ENCODE measurements at places on chromosomes 5 and 9. TPM values are rescaled to one million over a fixed set of nuclear protein-coding genes. Genes with fewer than 3 reads are reported as not detected.

The CDHR2 gene
- total RNA-seq, result not detected

The POU5F2 gene
- total RNA-seq, result 4.9 TPM

The SSBP2 gene
- 59.0 TPM for total RNA-seq

The FXN gene
- 17.5 TPM for total RNA-seq

The NEUROG1 gene
- not detected for total RNA-seq

The OLFML2A gene
- 13.1 TPM for total RNA-seq

The NDOR1 gene
- total RNA-seq, result 20.3 TPM

GRCh38 chr9:27118916-27119315 lies 9.9 kb downstream of the TEK start:
- DNase-seq, result no peak

DNA sequence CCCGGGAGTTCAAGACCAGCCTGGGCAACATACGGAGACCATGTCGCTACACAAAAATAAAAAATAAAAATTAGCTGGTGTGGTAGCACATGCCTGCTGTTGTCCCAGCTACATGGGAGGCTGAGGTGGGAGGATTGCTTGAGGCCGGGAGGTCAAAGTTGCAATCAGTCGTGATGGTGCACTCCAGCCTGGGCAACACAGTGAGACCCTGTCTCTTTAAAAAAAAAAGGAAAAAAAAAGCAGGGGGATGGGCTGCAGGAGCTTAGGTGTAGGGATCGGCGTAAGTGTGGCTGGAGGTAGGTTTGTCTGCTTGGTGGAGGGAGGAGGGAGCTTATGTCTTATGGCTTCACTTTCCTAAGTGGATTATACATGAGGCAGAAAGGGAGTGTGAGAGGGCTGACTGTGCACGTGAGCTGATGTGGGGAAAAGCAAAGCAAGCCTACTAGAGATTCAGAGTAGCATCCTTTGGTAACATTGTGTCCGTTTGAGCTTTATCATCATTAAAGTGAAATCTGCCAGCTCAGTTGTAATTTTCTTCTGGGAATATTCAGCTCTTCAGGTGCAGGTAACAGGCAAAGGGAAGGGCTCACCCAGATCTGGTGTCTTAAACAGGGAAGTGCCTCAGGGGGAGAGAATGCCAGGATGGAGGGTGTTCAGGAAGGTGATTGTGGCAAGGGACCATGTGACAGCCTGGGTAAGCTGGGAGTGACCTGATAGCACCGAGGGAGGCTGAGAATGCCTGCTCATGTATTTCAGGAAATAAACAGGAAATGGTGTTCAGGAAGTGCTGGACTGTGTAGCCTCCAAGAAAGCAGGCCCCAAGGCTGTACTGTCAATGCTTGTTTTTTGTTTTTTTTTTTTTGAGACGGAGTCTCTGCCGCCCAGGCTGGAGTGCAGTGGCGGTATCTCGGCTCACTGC lies 17.6 kb upstream of the SETX start:
- DNase-seq, result peak; percentile 75

GRCh38 chr5:124718380-124718789 lies 28.1 kb downstream of the ZNF608 start:
- no peak for DNase-seq

DNA sequence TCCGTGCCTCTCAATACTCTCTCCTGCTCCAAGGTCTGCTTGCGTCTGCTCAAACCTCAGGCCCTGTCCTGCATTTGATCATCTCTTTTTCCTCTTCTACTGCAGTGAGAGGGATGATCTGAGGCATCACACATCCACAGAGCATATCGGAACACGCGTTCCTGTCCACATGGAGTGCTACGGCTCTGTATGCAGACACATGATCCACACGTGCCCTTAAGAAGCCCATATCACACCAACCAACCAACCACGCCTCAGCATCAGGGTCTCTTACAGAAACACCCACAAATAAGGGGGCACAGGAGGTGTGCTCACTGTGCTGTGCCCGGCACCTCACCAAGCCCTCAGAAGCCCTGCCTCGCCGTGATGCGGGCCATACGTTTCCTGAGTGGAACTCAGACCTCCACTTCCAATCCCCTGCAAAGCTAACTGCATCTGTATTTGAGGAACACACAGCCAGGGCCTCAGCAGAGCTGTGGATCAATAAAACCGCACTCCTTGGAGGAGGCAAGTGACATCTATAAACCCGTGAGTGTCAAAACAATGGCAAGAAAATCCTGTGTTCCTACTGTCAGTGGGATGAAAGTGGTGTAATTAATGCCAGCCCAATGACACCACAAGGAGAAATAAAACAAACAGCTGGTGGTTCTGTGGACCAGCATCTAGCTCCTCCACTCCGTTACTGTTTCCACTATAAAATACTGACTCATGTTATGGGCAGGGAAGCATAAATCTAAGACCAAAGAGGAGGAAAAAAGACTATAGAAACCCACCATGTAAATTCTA lies 40.4 kb downstream of the AK8 start:
- no peak for DNase-seq

GRCh38 chr9:132827366-132827765 lies 50.7 kb downstream of the AK8 start:
- DNase-seq, result no peak

DNA sequence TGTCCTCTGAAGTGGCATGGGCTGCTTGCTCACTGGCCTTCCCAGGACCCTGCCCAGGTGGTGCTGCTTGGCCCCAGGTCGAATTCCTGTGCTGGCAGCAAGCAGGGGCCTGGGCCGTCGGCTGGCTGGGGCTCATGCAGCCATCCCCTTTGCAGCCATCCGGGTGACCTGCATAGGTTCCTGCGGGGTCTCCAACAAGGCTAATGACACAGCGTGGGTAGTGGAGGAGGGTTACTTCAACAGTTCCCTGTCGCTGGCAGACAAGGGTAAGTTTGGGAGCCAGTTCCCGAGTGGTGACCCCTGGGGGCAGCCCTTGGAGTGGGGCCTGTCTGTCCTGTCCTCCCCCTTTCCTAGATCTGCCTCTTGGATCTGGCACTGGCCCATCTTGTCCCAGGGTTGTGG lies 6.1 kb upstream of the EHMT1 start:
- DNase-seq, result no peak

GRCh38 chr9:73736270-73736669 lies 584.6 kb downstream of the ANXA1 start:
- DNase-seq, result no peak

DNA sequence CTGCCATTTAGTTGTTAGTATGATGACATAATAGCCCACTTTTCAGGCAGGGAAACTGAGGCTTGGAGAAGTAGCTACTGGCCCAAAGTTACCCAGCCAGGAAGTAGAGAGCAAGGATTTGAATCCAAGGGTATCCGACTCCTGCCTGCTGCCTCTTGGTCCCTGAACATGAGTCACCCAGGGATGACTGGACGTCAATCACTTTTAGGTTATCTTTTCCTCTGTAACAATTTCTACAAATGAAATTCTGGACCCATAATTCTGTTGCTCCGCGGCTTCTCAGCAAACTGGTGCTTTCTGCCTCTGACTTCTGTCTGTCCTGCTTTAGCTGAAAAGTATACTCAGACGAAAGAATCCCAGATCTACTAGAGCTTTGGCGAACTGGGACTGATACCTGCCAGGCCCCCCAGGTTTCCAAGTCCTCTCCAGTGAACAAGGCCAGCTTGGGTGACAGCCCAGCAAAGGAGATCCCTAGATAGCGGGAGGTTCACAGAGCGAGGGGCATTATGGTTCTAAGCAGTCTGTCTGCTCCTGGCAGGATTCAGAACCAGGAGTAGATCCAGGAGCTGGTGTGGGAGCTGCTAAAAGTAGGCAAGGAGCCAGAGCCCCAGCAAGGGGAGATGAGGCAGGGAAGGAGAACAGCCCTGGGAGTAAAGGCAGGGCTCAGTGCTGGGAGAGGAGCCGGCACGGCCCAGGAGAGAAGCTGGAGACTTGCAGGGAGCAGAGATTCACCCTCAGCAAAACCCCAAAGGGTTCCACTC lies 20.6 kb downstream of the OLFML2A start:
- DNase-seq, result no peak

DNA sequence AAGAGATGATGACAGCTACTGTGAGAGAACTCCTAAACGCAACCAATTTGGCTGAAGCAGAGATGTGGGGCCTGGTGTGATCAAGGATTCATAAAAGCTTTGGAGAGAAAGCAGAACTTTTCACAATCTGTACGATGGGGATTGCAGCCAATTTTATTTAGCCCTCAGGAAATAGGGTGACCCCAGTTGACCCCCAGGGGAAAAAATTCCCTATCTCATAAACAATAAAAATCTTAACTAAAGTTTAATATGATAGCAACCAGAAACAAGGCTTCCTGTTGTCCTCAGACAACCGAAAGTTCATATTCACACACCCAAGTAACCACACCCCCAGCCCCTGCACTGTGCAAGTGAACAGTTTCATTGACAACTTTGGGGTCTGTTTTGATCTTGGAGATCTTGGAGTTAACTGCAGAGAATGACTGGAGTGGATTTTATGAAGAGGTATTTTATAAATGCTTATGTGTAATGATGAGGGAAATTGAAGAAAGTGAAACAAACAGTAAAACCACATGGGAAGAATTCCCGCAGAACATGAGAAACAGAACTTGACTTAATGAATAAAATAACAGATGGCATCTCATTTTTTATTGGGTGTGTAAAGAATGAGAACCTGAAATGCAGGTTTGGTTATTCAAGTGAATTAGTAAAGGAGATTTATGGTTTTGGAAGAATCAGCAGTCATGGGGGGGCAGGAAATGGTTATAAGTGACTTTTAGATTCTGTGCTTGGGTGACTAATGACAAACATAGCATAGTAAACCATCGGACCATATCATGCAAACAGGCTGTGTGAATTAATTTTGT lies 94.5 kb downstream of the PDE4D start:
- peak; percentile 59 for DNase-seq

GRCh38 chr5:134904610-134905245 lies at the start of gene PCBD2:
PCBD2 (plus strand) TSS chr5:134905131; CDS start chr5:134905140, 9 bp downstream.
- DNase-seq, result peak; percentile 90

GRCh38 chr9:94934816-94935328 lies 208.4 kb downstream of the AOPEP start:
- no peak for DNase-seq

DNA sequence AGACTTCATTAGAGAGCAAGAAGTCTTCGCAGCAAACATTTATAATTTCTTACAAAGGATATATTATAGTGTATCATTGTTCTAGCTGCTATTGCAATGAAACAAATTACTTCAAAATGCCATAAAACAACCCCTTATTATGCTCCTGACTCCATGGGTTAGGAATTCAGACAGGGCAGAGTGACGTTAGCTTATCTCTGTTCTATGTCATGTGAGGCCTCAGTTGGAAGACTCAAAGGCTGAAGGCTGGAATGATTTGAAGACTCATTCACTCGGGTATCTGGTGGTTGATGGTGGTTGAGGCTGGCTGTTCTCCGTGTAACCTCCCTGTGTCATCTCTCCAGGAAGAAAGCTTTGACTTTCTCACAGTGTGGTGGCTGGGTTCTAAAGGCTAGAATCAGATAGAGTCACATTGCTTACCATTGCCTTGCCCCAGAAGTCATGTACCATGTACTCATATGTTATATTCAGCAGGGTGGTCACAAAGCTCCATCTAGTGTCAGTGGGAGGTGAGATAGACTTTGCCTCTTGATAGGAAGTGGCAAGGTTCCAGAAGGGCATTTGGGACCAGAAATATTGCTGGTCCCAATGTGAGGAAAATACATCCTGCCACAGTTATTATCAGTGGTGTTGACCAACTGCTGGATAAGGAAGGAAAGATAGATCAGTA lies 226.9 kb downstream of the TMEM38B start:
- DNase-seq, result no peak

- peak; percentile 47 for DNase-seq
Observed at GRCh38 chr5:38316544-38317224, 58.3 kb downstream of the EGFLAM start.

DNA sequence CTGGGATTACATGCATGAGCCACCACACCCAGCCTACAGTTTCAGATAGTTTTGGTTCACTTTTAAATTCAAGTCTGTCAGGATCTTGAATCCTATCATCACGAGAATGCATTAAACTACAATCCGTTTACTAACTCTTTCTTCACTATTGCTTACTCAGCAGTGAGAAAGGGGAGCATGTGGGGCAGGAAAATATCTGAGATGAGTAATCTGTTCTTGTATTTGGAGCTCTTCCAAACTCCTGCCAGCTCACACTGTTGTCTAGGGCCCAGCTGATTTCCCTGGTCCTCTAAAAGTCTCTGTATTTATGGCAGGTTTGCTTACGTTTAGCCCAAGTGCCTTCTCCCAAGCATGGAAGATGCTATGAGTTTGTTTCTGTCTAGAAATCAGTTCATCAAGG lies 152.2 kb downstream of the FGF18 start:
- DNase-seq, result no peak

Data from ureter (tissue), 1 donor.